NCI-H187 (cell line): ENCODE measurements at places on chromosomes 16 and 17.

GRCh38 chr17:76458580-76459490, 5.9 kb upstream of the UBE2O start:
- DNase-seq: no peak

GRCh38 chr16:78170494-78170933, 71.1 kb downstream of the WWOX start:
- no peak for DNase-seq

- no peak for DNase-seq
Measured at GRCh38 chr17:48522031-48522653, 8.7 kb downstream of the HOXB1 start.

DNA sequence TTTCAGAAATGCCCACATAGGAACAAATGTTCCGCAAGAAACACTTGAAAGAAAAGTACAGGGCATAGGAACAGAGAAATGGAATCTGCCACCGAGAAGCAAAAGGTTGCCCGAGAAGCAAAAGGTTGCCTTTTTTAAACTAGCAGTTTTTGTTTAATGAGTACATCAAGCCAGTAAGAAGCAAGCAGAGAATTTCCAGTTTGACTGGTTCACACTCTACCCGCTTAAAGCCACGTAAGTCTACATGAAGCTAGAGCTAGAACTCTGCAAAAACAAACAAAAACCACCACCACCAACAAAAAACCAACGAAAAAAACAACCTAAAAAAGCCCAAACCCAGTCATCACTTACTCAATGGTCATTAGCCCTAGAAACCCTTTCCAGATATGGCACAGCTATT, 144.3 kb downstream of the MAP2K6 start:
- DNase-seq: no peak

- no peak for DNase-seq
Measured at GRCh38 chr17:69796078-69796477, 278.9 kb upstream of the KCNJ16 start.

- DNase-seq: no peak
Measured at GRCh38 chr16:15667091-15667742, 17.2 kb downstream of the NDE1 start.

DNA sequence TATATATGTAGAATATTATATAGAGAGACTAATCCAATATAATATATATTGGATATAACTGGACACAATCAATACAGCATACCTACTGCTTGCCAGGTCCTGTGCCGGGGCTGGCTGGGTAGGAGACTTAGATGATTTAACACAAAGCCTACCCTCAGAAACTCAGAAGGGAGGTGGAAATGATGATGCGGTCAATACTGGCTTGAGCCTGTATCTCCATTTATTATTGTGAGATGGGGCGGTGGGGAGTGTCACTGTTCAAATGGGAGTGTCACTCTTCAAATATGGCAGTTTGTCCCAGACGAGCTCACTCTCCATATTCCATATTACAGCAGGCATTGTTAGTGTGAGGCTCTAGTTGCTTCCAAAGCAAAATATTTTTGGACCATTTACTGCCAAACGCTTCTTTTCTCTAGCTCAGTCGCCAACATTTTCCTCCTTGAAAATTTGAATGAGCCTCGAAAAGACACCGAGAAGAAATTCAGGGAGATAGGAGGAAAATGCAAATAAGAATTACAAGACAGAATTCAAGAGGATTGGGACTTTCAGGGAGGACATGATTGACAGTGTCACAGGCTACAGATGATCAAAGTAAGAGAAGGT, 70.7 kb downstream of the WSCD1 start:
- DNase-seq: no peak

DNA sequence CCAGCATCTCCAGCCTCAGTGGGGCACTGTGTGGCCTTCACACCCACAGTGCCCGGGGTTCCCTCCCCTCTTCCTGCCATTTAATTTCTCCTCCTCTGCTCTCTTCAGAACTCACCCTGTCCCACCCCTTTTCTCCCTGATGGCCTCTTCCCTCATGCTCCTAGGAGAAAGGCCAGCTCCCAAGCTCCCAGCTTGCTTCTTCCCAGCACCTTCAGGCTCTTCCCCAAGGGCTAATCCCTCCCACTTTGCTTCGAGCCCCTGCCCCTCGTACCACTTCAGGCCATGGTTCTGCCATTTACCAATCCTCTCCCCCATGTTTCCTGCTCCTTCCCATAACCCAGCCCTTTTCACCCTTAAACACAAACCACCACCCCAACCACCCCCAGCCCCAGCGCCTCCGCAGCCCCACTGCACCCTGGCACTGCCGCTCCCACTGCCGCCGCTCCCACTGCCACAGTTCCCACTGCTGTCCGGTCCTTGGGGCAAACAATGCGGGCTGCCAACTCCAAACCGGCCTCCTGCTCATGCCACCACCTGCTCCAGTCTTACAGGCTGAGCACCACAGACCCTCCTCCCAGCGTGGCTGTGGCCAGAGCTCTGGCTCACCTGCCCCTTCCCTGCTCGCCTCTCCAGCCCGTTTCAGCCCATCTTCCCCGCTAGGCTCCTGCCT, 28.6 kb downstream of the ADAM11 start:
- DNase-seq: no peak

- no peak for DNase-seq
Measured at GRCh38 chr17:27452828-27453227, 3.4 kb upstream of the KSR1 start.

DNA sequence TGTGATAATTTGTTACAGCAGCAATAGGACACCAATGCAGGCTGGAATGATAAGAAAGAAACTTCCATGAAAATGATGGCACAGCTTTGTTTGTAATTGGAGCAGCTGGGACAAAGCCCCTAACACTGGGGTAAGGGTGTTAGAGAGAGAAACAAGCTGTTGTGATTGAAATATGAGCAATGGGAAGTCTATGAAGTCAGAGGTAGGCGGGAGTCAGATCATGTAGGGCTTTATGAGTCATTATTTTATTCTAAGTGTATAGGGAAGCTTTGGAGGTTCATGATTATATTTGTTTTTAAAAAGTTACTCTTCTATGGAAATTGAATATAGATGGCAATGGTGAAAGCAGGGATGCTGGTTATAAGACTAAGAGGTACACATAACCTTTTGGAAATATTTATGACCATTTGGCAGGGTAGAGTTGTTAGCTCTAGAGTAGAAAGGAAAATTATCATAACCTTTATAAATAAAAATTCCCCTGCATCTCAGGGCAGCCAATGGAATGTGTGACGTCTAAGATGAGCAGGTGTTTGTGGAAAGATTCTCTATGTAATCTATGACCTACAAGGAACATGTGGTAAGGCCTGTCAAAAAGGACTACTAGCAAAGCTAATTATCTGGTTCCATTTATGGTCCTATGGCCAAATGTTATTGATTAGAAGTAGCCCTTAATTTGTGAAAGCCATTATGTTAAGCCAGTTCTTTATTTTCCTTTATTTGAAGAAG, 85.6 kb downstream of the KCNJ2 start:
- DNase-seq: no peak

GRCh38 chr17:17780922-17781590, 55.7 kb downstream of the SREBF1 start:
- DNase-seq: no peak

DNA sequence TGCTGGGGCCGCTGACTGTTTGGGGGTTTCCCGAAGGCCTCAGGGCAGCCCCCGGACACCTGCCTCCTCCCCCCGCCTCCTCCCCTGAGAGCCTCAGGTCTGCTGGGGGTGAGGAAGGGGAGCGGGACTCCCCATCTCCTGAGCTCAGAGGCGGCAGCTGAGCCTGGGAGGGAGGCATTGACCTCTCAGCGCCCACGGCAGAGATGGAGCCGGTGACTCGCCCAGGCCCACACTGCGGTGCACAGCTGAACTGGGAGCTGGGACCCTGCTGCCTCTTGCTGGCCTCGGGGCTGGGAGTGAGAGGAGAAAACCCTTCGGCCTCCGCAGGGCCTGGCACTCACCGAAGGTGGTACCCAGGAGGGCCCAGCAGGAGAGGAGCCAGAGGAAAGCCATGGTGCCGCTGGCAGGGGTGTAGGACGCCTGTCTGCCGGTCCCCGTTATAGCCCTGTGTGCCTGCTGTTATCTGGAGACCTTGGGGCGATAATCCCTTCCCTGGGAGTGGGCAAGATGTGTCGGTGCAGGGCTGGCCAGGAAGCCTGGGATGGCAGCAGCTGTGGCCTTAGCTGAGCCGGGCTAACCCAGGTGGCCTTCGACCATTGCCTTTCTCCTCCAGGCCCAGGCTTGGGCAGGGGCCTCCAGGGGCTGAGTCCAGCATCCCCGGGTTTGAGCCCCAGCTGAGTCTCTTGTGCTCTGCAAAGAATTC, at the start of gene CTRB2:
Gene CTRB2 (minus strand): TSS at position 413 of the 703 bp plus-strand sequence. CDS start 20 bp downstream, at position 393.
- no peak for DNase-seq

DNA sequence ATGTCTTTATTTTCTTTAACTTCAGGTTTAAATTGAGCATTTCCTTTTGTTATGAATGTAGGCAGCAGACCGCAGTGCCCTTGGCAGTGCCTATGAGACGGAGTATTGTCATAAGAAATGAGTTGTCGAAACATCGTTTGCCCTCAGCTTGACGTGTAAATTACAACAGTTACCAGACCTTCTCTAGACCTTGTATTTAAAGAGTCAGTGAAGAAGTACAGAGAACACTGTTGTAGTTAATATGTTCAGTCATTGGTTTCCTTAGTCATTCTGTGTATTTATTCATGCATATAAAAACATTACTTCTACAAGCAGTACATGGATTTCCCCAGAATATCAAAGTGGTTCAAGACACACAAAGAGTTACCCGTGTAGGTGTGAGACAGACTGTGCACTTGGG, 19.0 kb downstream of the IRF8 start:
- DNase-seq: no peak

DNA sequence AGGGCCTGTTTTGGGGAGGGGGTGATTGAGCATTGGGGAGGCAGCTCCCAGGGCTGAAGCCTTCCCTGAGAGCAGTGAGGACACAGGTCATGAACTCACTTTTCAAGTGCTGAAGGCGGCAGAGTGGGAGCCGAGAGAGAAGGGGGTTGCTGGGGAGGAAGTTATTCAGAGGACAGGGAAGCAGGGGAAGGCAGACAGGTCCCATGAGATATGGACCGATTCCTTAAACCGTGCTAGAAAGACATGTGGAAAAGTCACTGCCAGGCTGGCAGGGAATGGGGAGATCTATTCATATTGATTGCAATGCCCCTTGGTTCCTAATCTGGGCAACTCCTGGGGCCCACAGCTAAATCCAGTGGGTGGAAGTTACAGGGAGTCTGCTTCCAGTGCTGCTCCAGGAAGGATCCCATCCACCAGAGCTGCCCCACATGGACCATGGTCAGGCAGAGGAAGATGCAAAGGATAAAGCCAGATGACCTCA, 1.1 kb downstream of the CCL4 start:
- DNase-seq: no peak
